ENCODE measurements at places on chromosomes 13 and 19. TPM values are rescaled to one million over a fixed set of nuclear protein-coding genes. Genes with fewer than 3 reads are reported as not detected.

DNA sequence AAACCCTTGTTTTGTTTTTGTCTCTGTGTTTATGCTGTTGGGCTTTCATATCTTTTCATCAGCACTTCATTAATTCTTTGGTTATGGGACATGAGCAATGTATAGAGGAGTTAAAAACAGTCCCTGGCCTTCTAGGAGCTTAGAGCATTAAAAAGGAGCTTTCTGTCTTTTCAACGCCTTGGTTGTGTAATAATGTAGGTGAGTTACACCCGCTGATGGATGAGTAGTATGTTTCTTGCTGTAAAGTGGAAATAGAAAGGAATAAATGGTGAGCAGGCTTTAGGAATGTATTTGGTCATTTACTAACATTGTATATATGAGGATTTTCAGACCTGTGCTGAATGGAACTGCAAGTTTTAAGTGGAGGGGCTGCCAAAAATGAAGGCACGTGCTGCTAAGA is 121.5 kb upstream of the RNF113B start:
- DNase-seq: no peak
- H3K36me3 ChIP-seq: peaks cover 7% of the 10 kb centered on the region
- H3K4me1 ChIP-seq: peaks cover 87% of the 10 kb centered on the region
- H3K27me3 ChIP-seq: no peaks in the 10 kb centered on the region
- H3K27ac ChIP-seq: peak overlapping the region; percentile 66

Gene TTC9B
- total RNA-seq: not detected

Gene OSCAR
- 0.32 TPM for total RNA-seq

DNA sequence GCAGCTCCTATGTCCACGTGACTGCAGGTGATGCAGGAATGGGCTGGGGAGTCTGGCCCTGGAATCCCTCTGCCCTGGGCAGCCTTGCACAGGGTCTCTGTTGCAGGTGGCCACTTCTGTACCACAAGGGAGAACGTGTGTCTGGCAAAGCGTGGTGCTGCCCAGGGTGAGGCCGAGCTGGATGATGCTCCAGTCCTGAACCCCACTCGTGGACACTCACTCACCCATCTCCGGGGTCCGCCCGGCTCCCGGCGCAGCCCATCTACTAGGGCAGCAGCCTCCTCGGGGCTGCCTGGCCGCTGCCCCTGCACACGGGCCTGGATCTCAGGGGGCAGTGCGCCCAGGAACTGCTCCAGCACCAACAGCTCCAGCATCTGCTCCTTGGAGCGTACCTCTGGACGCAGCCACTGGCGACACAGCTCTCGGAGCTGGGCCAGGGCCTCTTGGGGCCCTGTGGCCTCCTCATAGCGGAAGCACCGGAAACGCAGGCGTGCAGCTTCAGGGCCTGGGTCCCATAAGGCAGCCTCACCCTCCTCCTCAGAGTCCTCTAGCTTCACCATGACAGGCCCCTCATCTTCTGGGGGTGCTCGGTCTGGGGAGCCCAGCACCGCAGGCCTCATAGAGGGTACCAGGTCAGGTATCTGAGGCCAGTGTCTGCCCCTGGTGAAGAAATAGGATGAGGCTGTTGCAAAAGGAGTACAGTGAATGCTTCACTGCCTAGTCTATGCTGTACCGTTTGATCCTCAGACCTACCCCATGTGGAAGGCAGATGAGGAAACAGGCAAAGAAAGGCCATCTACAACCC is 2.2 kb downstream of the MZF1 start:
- no peaks in the 10 kb centered on the region for H3K36me3 ChIP-seq
- no peak overlapping the region for H3K4me3 ChIP-seq
- no peaks in the 10 kb centered on the region for H3K27me3 ChIP-seq
- DNase-seq: no peak
- H3K27ac ChIP-seq: no peak overlapping the region
- peaks cover 26% of the 10 kb centered on the region for H3K4me1 ChIP-seq

DNA sequence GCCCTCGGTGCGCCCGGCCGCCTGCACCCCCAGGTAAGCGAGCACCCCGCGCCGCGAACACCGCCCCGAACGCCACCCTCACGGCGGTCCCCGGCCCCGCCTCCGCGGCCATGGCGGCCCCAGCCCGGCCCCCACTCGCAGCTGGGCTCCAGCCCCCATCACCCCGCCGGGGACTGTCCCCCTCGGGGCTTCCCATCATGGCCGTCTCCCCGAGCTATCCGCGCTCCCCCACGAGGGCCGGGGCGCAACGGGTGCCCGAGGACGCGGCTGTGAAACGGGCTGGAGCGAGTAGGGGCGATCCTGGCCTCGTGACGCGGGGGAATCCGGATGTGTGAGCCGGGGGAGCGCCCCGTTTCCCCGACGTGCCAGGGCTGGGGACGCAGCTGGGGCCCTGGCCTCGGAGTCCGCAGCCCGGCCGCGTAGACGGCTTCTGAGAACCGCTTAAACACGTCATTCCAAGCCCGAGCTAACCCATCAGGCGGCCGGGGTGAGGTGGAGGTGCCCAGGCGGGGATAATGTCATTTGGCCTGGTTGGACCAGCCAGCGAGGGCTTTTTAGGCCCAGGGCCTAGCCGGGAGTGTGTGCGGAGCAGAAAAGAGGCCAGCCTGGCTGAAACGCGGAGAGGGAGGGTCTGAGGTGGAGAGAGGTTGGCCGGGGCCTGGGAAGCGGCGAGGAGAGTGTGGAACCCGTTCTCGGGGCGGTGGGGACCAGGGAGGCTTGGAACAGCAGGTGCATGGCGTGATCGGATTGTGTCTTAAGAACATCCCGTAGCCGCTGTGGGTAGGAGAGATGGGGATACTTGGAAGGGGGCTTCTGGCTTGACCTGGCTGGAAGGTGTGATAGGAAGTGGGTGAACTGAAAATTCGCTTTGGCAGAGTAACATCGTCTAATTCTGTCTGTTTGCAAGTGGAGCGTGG is 550 bp downstream of the CERS4 start:
- peaks cover 21% of the 10 kb centered on the region for H3K27me3 ChIP-seq
- peak overlapping the region; percentile 69 for H3K27ac ChIP-seq
- no peak for DNase-seq
- H3K36me3 ChIP-seq: no peaks in the 10 kb centered on the region
- H3K4me1 ChIP-seq: peaks cover 16% of the 10 kb centered on the region

DNA sequence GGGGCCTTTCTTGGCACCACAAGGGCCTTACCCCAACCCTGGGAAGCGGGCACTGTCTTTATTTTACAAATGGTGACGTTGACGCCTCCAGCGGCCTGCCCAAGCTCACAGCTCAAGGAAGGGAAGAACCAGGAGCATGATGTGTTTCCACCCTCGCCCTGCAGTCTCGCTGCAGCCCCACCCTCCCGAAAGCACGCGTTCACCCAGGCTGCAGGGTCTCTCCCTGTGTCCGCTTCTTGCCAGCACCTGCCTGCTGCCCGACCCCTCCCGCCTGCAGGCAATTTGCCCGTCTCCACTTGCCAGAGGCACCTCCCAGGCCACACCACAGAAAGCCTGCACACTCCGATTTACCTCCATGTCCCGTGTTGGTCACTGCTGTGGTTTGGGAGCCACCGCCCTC is 76.6 kb downstream of the SLC15A1 start:
- no peaks in the 10 kb centered on the region for H3K27me3 ChIP-seq
- no peaks in the 10 kb centered on the region for H3K36me3 ChIP-seq
- peaks cover 42% of the 10 kb centered on the region for H3K4me1 ChIP-seq
- H3K27ac ChIP-seq: no peak overlapping the region
- H3K4me3 ChIP-seq: no peak overlapping the region

DNA sequence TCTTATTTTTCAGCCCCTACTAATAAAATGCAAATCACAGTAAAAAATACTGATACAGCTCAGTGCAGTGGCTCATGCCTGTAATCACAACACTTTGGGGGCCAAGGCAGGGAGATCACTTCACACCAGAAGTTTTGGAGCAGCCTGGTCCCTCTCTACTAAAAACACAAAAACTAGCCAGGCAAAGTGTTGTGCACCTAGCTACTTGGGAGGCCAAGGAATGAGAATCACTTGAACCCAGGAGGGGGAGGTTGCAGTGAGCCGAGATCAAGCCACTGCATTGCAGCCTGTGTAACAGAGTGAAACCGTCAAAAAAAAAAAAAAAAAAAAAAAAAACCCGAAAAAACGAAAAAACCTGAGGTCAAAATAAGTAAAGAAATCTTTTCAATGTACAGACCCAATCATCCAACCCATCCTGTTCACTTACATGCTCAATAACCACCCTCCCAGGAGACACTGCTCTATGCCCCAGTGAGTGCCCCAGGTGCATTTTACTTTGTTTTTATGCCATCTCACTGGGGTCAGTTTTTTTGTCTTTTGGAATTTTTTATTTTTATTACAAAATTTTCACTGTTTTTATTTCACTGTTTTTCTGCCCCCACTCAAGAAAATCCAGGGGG is 107.0 kb downstream of the ZNF486 start:
- no peaks in the 10 kb centered on the region for H3K27me3 ChIP-seq
- DNase-seq: no peak
- no peaks in the 10 kb centered on the region for H3K36me3 ChIP-seq
- H3K4me1 ChIP-seq: no peaks in the 10 kb centered on the region
- no peak overlapping the region for H3K27ac ChIP-seq

DNA sequence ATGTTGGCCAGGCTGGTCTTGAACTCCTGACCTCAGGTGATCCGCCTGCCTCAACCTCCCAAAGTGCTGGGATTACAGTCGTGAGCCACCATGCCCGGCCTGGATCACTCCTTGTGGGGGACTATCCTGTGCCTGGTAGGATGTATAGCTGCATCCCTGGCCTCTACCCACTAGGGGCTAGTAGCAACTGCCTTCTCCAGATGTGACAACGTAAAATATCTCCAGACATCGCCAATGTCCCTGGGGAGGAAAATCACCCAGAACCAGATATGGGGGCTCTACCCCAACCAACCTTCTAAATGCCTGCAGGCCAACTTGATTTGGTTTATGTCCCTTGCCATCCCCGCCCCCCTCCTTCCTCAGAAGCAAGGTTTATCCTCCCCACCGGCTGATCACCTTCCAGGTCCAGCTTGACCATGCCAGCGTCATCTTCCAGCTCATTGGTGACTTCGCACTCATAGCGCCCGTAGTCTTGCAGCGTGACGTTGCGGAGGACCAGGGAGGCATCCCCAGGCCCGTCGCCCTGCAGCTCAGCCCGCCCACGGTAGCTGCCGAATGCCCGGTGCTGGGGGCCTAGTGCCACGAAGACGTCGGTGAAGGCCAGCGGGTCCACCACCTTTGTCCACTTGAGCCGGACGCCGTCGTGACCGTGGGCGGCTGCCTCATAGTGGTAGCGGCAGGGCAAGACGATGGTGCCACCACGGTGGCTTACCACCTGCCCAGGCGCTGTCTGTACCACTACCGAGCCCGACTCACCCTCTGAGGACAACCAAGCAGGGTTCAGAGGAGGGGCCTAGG is 12.5 kb downstream of the TM6SF2 start:
- no peak overlapping the region for H3K27ac ChIP-seq
- peak overlapping the region; percentile 4 for H3K4me3 ChIP-seq
- H3K36me3 ChIP-seq: no peaks in the 10 kb centered on the region
- DNase-seq: no peak
- peaks cover 9% of the 10 kb centered on the region for H3K4me1 ChIP-seq

GRCh38 chr19:2170987-2171348 is 7.2 kb downstream of the DOT1L start:
- H3K4me1 ChIP-seq: peaks cover 71% of the 10 kb centered on the region
- peaks cover 2% of the 10 kb centered on the region for H3K36me3 ChIP-seq
- H3K27ac ChIP-seq: peak overlapping the region; percentile 27
- no peak for DNase-seq
- H3K27me3 ChIP-seq: no peaks in the 10 kb centered on the region
- H3K4me3 ChIP-seq: no peak overlapping the region

GRCh38 chr13:114177245-114178010 is 1.6 kb upstream of the CFAP97D2 start:
- H3K27me3 ChIP-seq: peaks cover 25% of the 10 kb centered on the region
- H3K36me3 ChIP-seq: no peaks in the 10 kb centered on the region
- H3K4me1 ChIP-seq: no peaks in the 10 kb centered on the region
- peak; percentile 75 for DNase-seq
